ENCODE measurements at places on chromosomes 4 and X. TPM values are rescaled to one million over a fixed set of nuclear protein-coding genes. Genes with fewer than 3 reads are reported as not detected.

Gene FGFBP2
- total RNA-seq: not detected

Gene TMEM47
- total RNA-seq: 115 TPM

Gene MTTP
- total RNA-seq: 0.13 TPM

Gene GLUD2
- 2.9 TPM for total RNA-seq

Gene CASP6
- 27.2 TPM for total RNA-seq

Gene VSIG1
- total RNA-seq: under 0.01 TPM

Gene BEX1
- total RNA-seq: not detected

Gene ANKRD50
- total RNA-seq: 42.7 TPM

Gene MAGEA8
- total RNA-seq: not detected

Gene AWAT1
- total RNA-seq: not detected

Gene SSR4
- total RNA-seq: 219 TPM

Gene S100G
- not detected for total RNA-seq

Gene GDPD2
- not detected for total RNA-seq

Gene ADH1C
- total RNA-seq: 1.1 TPM

Gene MXRA5
- total RNA-seq: 0.13 TPM

Gene CSN1S1
- not detected for total RNA-seq

Gene NOX1
- total RNA-seq: not detected

Gene DCX
- total RNA-seq: not detected

Gene PDGFRA
- 742 TPM for total RNA-seq

Gene SMIM14
- 85.2 TPM for total RNA-seq

Gene AFF2
- 0.40 TPM for total RNA-seq

All from aortic smooth muscle cell (primary cell).